ENCODE measurements at places on chromosomes 13 and 19.

DNA sequence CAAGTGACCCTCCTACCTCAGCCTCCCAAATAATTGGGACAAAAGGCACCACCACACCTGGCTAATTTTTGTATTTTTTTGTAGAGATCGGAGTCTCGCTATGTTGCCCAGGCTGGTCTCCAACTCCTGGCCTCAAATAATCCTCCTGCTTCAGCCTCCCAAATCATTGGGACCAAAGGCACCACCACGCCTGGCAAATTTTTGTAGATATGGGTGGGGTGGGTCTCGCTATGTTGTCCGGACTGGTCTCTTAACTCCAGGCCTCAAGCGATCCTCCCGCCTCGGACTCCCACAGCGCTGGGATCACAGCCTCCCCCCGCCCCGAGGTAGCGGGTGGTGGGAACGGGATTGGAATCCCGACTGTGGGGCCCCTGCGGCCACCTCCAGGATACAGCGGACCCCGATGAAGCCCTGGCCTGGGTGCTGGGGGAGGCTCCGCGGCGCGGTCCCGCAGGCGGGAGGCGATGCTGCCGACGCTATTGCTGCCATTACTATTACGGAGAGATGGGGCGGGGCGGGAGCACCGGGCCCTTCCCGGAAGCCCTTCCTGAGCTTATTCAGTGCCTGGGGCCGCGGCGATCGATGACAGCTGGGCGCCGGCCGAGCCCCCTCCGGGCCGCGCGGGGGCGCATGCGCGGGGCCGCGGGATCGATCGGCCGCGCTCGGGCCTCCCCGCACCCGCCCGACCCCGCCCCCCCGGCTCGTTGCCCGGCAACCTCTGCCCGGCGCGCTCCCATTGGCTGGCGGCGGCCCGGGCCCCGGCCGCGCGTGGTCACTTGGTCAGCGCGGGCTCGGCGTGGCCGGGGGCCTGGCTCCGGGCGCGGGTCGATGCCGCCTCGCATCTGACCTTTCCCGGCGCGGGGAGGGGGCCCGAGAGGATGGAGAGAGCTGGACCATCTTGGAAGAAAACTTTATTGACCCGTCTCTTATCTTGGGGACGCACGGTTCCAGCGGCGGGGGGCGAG lies 27.9 kb upstream of the ONECUT3 start:
- peak; percentile 86 for DNase-seq

- DNase-seq: no peak
These were observed 470.3 kb downstream of the PCDH20 start for GRCh38 chr13:60945396-60945795.

DNA sequence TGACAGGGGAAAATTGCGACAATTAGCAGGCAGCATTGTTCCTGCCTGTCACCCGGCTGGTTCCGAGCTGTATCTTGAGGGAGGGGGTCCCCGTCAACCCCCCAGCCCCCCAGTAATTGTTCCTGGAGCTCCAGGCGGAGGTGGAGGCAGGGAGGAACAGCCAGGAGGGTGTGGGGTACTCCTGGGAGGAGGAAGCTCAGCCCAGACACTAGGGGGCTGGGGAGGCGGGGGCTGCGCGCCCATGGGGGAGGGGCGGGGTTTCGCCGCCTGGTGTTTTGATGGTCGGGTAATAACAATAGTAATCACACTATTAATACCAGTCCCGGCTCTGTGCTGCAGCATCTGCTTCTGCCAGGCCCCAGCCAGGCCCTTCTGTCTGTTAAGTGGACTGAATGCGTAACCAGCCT lies 8.6 kb downstream of the NPAS1 start:
- no peak for DNase-seq

- peak; percentile 87 for DNase-seq
These were observed 356.1 kb downstream of the FGF14 start for GRCh38 chr13:102045731-102046130.

DNA sequence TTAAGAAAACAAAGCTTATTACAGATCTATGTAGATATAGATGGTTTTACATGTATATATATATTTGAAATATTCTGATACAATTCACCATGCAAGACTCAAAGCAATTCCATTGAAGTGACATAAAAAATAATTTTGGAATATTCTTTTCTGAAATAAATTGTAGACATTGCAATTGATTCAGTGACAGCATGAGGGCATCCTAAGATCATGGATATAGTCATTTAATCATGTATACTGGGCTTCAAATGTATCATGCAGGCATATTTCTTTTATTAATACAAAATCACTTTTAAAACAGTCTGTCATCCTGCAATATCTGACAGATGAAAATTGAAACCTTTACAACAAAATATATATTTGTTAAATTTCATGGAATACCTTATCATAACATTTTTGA lies 286.7 kb upstream of the SLITRK6 start:
- DNase-seq: no peak

- DNase-seq: no peak
These were observed 5.5 kb upstream of the FSTL3 start for GRCh38 chr19:670609-671075.

- no peak for DNase-seq
These were observed at the start of gene LILRB2 for GRCh38 chr19:54281007-54281728. Gene LILRB2 (minus strand): TSS chr19:54281110. CDS start chr19:54280496, 614 bp downstream.

DNA sequence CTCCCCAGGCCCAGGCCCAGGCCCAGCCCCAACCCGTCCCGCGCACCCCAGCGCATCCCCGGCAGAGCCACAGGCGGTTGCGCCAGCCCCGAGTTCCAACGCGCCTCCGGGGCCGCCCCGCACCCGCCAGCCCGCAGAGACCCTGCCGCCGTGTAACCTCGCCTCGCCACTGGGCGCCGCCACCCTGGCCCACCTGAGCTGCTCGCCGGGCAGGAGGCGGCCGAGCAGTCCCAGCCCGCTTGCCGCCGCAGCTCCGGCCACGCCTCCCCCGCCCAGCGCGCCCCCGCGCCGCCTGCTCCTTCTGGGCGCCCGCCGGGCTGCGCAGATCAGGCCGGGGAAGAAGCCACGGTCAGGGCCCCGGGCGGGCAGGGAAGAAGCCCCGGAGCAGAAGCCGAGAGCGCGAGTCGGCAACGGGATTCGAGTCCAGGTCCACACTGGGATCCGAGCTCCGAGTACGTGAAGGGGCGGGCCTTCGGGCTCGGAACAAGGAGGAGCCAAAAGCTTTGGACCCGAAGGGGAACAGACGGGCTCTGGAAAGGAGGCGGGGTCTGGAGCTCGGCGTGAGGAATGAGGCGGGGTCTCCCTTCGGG lies at the start of gene MBOAT7:
Gene MBOAT7, minus strand, starts transcription at position 436 of the 590 bp plus-strand sequence. CDS start 1,072 bp downstream, outside the sequence.
- DNase-seq: no peak

GRCh38 chr19:2207991-2208860 lies 27.9 kb downstream of the PLEKHJ1 start:
- DNase-seq: peak; percentile 77

- peak; percentile 58 for DNase-seq
These were observed 63.4 kb upstream of the C1QTNF9B start for GRCh38 chr13:23960566-23961156.

GRCh38 chr13:67792151-67792676 lies 562.1 kb upstream of the PCDH9 start:
- DNase-seq: no peak

GRCh38 chr19:50344661-50345318 lies 15.6 kb upstream of the KCNC3 start:
- no peak for DNase-seq

DNA sequence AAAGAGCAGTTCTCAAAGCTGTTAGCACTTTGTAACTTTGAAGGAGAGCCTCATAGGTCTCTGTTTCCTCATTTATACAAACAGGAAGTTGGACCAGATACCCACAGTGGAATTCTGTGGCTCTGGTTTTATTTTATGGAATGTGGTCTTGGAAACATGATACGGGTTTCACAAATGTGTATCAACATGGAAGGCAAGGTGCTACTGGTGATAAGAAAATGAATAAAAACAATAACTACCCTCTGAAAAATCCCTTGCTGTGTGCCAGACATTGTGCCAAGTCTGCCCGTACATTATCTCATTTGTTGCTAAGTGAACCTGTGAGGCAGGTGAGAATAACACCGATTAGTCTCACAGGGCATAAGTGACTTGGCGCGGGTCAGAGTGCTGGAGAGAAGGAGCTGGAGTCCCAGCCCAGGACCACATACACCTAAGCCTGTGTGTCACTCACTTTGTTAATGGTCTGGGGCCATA lies 45.0 kb upstream of the RNF113B start:
- no peak for DNase-seq

DNA sequence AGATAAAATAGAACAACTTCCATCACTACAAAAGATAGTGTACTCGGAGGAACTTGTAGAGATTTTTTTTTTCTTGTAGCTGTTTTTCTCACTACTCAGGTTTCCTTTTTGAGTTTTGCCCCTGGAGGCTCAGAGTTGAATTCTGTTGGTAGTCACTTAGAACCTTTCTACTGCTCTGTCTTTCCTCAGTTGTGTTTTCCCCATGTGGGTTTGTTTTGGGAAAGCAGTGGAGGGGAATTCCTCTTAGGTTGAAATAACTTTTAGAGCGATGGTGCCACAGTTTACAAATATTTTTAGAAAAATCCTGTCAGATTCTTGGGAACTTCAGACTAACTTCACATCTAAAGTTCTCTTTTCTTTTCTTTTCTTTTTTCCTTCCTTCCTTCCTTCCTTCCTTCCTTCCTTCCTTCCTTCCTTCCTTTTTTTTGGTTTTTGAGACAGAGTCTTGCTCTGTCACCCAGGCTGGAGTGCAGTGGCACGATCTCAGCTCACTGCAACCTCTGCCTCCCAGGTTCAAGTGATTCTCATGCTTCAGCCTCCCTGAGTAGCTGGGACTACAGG lies 65.8 kb downstream of the LRCH1 start:
- no peak for DNase-seq

GRCh38 chr19:3104708-3104983 lies 10.5 kb downstream of the GNA11 start:
- no peak for DNase-seq

DNA sequence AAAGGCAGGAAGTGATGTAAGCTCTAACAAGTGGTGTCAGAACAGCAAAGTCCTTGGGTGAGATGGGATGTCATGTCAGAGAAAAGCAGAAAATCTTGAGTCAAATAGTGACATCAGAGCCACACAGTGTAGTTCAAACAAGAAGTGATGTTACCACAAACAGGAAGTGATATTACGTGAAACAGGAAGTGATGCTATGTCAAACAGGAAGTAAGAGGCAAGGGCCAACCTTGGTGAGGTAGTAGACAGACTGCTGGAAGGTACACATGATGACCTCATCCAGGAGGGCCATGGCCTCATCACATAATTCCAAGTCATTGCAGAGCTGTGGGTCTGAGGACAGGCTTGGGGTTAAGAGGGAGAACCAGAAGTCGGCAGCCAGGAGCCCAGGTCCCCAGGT lies 7.0 kb upstream of the MAMSTR start:
- no peak for DNase-seq

- DNase-seq: peak; percentile 63
These were observed 106.8 kb downstream of the NHLRC3 start for GRCh38 chr13:39144941-39145533.

GRCh38 chr19:3020321-3020960 lies 8.6 kb downstream of the TLE2 start:
- no peak for DNase-seq

DNA sequence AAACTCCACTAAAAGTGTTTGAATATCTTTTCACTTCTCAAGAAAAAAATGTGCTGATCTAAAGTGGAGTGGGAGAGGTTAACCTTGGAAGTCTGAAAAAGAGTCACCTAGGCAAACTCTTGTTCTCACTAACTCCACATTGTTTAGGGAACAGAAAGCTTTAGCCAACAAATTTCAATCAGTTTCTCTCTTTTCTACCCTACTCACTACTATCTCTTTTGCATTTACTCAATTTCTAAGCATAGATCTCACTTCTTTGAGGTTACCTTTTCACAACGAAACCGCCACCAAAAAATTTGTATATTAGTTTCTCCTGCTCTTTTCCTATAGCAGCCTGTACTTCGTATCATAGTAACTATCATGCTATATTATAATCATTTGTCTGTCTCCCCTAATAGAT lies 6.3 kb downstream of the NHLRC3 start:
- DNase-seq: no peak

DNA sequence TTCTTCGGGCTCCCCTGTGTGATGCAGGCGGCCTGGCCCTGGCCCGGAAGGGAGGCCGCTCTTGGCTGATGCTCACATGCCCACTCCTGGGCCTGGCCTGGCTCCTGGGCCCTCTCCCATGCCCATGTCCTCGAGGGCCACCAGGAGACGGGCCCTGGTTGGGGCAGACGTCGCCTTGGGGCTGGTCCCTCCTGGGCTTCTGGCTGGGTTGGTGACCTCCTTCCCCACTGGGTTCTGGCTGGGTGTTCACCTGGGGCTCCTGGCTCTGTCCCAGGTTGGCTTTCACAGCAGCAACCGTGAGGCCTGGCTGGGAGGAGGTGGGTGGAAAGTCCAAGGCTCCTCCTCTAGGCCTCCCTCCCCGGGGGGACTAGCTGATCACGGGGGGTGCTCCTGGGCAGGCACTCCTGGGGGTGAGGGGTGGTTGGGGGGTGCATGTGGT lies 15.5 kb upstream of the SLC7A10 start:
- DNase-seq: no peak

GRCh38 chr13:97432232-97432916 lies 1.6 kb upstream of the RAP2A start:
- DNase-seq: no peak

DNA sequence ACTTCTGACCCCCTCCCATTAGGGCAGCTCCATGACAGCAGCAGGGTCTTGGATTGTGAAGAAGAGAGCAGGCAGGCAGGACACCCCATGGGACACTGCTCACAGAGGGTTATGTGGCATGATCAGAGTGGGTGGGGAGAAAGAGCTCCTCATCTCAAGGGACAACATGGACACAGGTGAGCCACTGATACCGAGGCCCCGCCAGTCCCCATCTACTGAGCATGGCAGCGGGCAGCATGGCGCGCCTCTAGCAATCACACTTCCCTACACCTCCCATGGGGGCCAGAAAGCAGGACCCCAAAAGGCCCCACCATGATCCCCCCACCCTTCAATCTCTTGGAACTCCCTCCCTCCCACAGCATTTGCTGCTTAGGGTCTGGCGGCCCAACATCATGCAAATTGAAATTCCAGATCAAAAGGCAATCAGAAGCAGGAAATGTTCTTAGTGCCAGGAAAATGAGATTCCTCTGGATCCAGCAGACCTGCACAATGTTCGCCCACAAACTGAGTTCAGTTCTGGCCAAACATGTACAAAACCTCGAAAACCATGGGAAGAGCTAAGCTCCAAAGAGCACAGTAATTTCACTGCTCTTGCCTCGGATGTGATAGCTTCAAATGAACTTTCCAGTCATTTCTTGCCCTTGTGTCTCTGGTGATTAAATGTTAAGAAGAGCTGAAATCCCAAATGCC lies 14.8 kb downstream of the DOCK9 start:
- DNase-seq: no peak

GRCh38 chr13:72384879-72385278 lies 342.6 kb downstream of the MZT1 start:
- no peak for DNase-seq

- no peak for DNase-seq
These were observed 8.0 kb downstream of the AKAP11 start for GRCh38 chr13:42279986-42280385.

GRCh38 chr19:52494518-52494917 lies 33.0 kb upstream of the ZNF808 start:
- DNase-seq: no peak

- peak; percentile 88 for DNase-seq
These were observed at the start of gene PEAK3 for GRCh38 chr19:2282062-2282861. Gene PEAK3 (minus strand): TSS chr19:2282175. CDS start chr19:2280931, 1,244 bp downstream.

All from islet precursor cell (in vitro differentiated cells).